Esophagus muscularis mucosa (tissue), 4 donors: ENCODE measurements at places on chromosomes 2 and 18. TPM values are rescaled to one million over a fixed set of nuclear protein-coding genes. Genes with fewer than 3 reads are reported as not detected.

DNA sequence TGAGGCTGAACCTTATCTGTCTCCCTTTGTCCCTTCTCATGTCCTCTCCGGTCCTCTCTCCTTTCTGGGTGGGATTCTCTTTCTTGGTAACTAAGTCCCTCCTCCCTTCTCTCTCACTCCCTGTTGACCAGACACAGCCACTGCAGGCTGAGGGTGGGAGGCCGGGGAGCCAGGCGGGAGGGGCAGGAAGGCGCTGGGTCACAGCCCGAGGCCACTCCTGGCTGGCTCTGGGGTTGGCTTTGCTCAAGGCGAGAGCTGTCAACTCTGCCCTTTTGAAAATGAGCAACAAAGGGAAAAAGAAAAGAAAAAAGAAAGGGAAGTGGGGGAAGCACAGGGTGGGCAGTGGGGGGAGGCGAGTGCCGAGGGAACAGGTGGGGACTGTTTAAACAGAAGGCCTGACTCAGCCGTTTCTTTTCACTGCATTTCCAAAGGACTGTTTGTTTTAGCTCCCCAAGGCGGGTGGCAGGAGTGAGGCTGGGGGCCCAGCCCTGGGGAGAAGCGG is 70.5 kb upstream of the IGFBP5 start:
- DNase-seq: no peak

GRCh38 chr2:26241928-26242436 is 2.5 kb downstream of the HADHA start:
- DNase-seq: no peak

DNA sequence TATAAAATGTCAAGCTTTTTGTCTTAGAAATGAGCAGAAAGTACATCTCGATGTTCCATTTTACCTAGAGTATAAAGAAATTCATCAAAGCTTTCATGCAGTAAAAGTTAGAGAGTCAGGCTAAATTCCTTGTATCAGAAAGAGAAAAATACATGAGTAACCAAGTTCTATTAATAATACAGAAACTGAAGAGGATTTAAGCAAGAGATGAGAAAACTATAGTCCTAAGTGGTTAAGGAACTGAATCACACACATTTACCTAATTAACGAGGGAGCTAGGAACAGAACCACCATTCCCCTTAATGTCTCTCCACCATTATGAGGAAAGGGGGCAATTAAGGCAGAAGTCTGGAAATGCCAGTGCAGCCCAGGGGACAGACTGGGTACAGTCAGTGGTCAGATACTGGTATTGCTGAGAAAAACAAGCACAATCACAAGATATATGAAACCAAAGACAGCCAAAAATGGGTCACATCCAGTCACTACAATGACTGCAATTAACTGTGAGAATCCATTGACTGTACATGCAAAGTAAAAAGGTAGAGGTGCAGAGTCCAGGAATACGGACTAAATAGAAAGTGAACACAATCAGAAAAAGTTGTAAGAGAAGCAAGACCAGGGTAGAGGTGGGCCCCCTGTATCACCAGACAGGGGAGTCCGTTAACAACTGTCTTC is 23.9 kb downstream of the MAP4K3 start:
- DNase-seq: no peak

DNA sequence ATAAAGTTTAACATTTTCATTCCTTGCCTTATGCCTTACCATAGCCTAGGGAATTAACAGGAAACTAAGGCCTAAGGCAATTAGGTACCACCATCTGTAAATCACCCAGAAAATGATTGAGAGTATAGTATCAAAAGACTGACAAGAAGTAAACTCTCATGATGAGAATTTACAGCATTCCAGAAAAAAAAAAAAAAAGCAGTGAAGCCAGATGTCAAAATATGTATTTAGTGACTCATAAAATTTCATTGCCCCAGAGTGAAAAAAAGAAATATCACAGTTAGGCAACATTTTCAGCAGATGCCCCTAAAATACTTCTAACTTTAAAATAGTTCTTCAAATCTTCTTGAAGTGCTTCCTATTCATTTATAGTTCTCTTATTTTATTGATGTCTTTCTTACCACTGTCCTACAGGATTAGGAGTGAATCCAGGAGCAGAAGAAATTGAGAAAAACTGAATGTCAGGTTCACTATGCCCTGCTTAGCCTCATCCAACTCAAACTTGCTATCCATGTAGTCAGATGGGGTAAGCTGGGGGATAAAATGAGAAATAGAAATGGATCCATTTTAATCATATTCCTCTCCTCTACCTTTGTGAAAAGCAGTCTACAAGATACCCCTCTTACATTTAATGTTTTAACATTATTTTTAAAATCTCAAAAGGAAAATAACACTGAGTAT is 57.3 kb upstream of the TANK start:
- no peak for DNase-seq

- peak; percentile 55 for DNase-seq
Measured at GRCh38 chr2:37683241-37683640, 11.8 kb upstream of the CDC42EP3 start.

- DNase-seq: no peak
Measured at GRCh38 chr2:50953021-50953420, 78.9 kb downstream of the NRXN1 start.

DNA sequence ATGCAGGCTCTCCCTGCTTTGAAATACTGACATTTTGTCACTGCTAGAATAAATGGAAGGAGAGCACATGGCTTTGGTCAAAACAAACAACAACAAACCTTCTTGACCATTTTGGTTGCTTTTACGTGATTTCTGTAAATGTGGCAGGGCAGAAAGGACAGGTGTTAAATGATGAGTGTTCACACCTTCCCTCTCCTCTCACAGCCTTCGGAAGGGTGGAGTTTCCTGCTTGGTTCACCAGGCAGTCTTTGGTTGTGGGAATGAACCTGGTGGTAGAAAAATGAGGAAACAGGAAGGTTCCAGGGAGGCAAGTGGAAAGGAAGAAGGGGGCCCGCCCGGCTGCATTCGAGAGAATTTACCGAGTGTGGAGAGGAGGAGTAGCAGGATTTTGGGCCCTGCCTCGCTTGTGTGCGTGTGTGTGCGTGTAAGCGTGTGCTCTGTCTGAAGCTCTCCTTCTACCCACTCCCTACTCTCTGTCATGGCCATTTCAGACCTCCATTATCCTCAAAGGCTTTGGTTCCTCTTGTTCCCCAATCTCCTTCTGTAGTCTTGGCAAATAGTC is 23.7 kb upstream of the SPP2 start:
- DNase-seq: no peak

DNA sequence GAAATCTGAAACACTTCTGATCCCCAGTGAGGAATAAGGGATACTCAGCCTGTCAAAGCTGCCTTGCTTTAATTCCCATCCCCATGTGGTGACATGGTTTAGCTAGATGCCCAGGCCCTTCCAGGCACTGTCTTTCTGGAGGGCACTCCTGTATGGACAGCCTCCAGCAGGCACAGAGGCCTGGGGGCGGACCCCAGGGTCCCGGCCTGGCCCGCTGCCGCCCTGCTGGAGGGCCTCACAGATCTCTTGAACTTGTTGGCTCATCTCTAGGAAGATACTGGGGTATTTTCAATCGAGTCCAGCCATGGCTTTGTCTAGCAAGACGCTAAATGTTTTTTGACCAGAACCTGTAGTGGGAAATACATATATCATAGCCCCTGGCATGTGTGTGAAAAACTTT is 21.0 kb upstream of the CNNM3 start:
- no peak for DNase-seq

DNA sequence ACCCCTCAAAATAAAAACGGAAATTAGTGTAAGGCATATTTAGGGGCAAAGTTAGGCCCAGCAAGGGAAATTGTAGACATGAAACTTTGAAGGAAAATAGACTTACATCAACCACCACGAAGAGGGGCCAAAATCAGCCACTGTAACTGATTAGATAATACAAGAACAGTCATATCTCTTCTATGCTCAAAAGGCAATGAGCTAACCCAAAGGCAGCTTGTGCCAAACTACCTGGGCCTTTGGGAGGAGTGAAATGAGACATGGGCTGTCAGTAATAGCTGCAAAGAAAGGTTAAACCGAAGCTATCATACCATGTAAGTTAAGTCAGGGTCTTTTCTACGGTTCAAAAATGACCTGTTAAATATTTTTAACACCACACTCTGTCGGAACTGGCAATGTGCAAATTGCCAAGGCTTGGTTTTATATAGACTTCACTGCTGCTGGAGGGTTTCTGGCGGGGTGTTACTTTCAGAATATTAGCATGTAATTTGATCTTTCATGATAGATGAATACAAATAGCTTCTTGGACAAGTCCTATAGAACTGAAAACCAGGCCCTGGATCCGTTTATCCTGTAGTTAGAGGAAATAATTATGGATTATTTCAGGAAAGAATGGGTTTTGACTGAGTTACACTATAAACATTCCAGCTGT is 69.6 kb downstream of the ACVR1 start:
- DNase-seq: no peak

DNA sequence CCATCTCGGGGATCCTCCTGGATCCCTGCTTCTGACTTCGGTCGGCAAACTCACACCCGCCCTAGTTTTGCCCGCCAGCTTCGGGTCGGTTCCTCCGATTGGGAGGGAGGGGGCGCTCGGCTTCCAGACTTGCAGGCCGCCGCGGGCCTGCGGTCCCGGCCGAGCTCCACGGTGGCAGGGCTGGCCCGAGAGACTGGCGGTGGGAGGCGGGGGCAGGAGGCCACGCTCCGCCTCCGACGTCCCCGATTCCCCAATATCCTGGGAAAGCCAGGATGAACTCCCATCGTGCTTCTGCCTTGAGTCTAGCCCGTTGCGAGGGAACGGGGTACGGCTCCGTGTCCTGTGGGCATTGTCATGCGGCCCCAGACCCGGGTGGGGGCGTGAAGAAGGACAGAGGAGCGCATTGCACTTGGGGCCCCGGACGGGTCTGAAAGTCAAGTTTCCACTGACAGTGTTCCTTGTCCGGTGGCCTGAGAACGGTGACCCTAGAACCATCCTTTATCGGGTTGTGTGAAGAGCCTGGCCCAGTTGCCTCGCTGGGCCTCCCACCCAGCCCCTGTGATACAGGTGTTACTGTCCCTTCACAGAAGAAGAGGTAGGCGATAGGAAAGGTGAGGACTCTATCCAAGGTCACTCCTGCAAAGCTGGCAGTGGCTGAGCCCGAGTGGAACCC is 2.4 kb upstream of the INHBB start:
- DNase-seq: peak; percentile 94

DNA sequence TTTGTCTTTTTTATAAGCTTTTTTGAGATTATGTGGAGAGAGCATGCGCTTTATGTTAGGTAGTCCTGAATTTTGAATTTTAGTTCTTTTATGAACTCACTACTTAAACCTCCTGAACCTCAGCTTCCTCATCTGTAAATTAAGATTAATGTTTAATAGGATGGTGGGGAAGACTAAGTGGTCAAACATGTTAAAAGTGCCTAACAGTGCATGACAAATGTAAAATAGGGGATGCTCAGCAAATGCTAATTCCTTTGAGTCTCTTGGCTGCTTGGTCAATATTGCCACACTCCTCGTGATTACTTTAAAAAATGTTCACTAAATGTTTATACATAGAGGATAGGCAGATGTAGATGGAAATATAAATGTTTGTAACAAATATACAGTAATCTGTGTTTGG is 6.8 kb downstream of the BIRC6 start:
- DNase-seq: no peak

DNA sequence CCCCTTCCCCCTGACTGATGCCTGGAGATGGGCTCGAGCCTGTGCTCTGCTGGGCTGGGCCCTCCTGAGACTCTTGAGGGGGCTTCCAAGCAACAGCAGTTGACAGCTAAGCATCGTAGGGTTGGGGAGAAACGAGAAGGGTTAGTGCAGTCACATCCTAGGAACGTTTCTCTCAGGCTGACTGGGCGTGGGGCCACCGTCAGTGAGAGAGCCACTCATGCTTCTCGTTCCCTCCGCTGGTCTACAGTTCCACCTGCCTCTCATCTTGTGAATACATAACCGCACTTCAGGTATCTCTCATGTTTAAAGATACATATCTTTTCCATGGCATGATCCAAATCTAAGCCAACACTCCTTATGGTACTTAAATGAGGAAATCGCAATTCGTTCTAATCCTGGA is 66.4 kb downstream of the TRAPPC12 start:
- DNase-seq: no peak

GRCh38 chr2:174485788-174486562 is 854 bp downstream of the GPR155 start:
- no peak for DNase-seq

DNA sequence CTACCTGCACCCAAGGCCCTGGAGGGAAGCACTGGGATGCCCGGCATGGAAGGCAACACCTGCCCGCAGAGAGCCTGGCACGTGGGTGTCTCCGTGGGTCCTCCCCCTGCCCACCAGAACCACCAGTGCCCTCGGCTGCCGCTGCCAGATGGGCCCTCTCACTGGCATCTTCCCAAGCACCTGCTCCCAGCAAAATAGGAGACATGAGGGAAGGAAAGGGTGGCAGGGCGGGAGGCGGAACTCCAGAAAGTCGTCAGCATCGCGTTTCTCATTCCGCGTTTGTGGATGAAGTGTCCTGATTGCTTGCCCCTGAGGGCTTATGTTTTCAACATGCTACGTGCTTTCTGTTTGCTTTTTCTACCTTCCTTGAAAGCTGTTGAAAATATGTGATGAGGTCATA is 8.8 kb upstream of the SNTG2 start:
- DNase-seq: no peak

DNA sequence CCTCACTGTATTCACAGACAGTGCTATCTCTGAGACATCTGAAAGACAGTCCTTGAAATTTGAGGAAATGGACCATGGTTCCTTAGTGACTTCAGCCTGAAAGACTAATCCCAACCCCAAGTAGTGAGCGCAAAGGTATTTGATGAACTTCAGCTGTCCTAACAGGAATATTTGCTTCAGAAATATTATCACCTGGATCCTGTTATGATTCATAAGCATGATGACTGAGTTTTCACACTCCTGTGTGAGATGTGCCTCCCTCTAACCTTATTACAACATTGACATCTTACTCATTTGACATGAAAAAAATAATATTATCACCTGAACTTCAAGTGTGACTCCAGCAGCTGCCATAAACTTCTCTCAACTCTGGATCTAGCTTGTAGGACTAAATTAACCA is 11.6 kb upstream of the MRPL19 start:
- DNase-seq: no peak

DNA sequence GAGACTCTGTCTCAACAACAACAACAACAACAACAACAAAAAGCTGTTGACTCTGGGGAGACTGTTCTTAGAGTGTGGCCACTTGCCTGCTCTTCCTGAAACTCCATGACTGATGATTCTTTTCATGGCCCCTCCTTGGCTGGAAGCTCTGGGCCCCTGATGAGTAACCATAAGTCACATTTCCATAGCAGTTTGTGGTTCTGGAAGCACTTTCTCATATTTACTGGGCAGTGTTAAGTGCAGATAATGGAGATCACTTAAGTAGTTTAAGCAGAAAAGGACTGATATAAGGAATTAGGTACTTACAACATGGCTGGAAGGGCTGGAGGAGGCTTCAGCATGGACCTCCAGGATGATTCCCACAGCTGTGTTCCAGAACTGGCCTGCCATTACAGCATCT is 147.3 kb upstream of the DLX2 start:
- DNase-seq: no peak

GRCh38 chr2:41180387-41180786 is 728.5 kb upstream of the SLC8A1 start:
- DNase-seq: no peak

Gene NETO1
- 0.50 TPM for total RNA-seq

Gene ABCB11
- not detected for total RNA-seq

Gene TRIM54
- 0.32 TPM for total RNA-seq

Gene SCG2
- 4.0 TPM for total RNA-seq

Gene RNF152
- total RNA-seq: 10.2 TPM

Gene KLHL30
- 2.2 TPM for total RNA-seq

Gene CRYGC
- total RNA-seq: not detected

Gene ALPP
- 0.06 TPM for total RNA-seq

Gene EPB41L5
- 30.3 TPM for total RNA-seq
